ENCODE measurements at places on chromosomes 7 and 10. TPM values are rescaled to one million over a fixed set of nuclear protein-coding genes. Genes with fewer than 3 reads are reported as not detected.

PON3 gene
- total RNA-seq = 1.4 TPM

NXPH1 gene
- total RNA-seq = 1.6 TPM

CTAGE4 gene
- total RNA-seq = 2.7 TPM

TRPV5 gene
- total RNA-seq = 0.16 TPM

All from camera-type eye (tissue), 1 donor.